Activated CD4-positive, alpha-beta T cell treated with anti-CD3 and anti-CD28 coated beads for 48 hours (primary cell): ENCODE measurements at places on chromosomes 1 and 21.

GRCh38 chr1:201311356-201312011 lies 28.2 kb downstream of the PKP1 start:
- no peak for DNase-seq

- DNase-seq: no peak
Observed at GRCh38 chr1:222975472-222976122, 160.8 kb downstream of the DISP1 start.

GRCh38 chr1:236952246-236953003 lies 51.8 kb downstream of the MT1HL1 start:
- no peak for DNase-seq

DNA sequence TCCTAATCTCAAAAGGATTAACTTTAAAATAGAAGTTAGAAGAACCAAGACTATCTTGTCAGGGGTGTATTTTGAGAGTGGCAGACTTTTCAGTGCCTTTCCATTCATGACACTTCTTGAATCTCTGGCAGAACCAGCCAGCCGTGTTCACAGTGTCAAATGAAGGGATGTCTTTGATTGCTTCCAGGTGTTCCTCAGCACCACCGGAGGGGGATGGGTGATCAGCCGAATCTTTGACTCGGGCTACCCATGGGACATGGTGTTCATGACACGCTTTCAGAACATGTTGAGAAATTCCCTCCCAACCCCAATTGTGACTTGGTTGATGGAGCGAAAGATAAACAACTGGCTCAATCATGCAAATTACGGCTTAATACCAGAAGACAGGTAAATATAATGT lies 32.3 kb downstream of the FMO1 start:
- DNase-seq: no peak

DNA sequence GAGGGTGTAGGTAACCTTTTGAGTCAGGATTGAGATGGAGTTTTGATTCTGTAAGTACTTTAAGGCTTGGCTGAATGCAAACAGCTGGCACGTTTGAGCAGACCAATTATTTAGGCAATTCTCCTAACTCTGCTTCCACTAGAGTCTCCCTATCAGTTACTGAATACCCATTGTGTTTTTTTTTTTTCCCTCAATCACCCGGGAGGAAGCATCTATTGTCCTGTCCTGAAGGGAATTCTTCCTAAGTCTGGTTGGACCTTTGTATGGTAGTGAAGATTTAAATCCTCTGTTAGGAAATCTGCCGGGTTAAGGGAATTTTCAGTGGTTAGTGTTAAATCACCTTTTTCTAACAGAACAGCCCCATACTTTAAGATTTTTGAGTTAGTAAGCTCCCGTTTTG lies 571.2 kb upstream of the USP24 start:
- DNase-seq: no peak
